ENCODE measurements at places on chromosomes 11 and 22.

- DNase-seq: no peak
Observed at GRCh38 chr11:123034597-123034996, 27.3 kb downstream of the HSPA8 start.

GRCh38 chr11:76209375-76209972 lies 3.2 kb upstream of the WNT11 start:
- DNase-seq: no peak

DNA sequence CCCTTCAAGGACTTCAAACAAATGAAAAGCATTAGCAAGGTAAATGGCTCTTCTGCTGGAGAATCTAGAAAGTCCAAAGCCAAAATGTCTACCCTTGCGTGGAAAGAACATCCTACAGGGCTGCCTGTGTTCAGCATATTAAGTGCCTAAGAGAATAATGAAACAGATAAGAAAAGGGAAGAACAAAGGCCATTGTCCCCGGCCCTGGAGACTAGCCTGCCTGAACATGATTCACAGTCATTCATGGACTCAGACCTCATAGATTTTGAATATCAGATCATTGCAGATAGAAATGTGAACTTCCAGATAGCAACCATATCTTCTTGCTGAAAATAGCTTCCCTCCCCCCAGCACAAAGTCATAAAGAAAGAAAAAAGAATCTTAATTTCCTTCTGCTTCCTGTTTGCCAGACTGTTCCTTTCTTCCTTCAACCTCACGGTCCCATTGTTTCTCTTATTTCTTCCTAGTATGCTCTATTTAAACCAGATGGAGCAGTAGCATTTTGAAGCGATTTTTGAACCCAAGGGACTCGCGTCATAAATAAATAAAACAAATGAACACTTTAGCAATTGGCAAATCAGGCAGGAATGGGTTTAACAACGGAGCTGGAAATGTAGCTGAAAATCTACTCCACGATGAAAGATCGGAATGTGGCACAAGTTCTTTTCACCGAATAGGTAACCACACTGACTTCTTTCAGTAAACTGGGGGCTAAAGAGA lies 408.2 kb upstream of the CCDC90B start:
- DNase-seq: no peak

DNA sequence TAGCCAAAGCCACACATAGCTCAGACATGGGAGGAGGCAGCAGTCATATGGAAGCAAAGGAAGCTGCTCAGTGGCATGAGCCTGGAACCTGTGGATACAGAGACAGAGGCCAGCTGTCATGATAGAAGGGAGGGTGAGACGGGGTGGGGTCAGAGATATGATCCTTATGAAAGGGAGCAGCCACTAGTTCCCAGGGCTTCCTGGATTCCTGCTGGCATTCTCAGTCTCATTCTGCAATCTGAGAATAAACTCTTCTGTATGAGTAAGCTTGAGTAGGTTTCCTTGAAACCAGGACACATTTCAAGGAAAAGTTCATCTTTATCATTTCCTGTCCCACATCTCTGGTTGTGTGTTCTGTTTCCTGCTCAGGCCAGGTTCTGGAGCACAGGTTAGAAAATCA lies 220.2 kb upstream of the SNX19 start:
- DNase-seq: peak; percentile 62

DNA sequence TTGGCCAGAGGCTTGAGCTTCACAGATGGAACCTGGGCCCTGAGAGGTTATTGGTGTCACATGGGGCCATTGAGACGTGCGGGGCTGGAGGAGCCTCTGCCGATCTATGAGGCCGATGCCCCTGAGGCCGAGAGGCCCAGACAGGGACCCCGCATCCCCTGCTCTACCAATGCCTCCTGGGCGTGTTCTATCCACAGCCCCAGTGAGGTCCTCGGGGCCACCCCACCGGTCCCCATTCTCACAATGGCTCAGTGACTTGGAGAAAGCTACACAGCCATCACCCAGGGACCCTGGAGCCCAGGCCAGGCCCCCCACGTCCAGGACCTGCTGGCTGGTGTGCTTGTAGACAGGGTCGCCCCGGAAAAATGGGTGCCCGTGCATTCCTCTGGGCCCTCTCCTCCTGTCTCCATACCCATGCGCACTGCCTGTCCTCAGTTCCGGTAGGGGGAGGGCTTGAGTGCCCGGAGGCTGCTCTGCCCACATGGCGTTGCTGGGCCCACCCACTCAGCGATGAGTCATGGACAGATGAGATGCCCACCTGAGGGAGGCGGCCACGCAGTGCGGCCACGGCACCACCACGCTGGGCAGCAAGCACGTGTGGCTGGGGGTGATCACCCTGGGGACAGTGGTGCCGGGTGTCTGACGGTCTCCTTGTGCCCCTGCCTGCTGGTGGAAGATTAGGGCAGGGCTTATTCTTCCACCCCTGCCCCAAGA lies 1224.7 kb downstream of the BRD1 start:
- no peak for DNase-seq

DNA sequence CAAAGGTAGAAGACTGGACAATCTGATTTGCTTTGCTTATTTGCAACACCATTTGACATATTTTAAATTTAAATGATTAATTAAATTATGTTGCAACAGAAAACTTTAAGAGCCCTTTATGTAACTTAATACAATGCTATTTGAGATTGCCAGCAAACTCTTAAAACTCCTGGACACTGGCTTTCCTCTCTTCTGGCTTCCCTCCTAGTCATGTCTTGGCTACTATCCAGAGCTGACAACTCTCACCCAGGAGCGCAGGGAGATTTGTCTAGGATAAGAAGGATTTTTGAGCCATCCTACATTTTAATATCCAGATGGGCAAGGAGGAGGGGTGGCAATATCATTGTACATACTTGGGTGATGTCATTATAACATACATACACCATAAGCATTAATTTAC lies 134.3 kb downstream of the ELP4 start:
- peak; percentile 74 for DNase-seq

DNA sequence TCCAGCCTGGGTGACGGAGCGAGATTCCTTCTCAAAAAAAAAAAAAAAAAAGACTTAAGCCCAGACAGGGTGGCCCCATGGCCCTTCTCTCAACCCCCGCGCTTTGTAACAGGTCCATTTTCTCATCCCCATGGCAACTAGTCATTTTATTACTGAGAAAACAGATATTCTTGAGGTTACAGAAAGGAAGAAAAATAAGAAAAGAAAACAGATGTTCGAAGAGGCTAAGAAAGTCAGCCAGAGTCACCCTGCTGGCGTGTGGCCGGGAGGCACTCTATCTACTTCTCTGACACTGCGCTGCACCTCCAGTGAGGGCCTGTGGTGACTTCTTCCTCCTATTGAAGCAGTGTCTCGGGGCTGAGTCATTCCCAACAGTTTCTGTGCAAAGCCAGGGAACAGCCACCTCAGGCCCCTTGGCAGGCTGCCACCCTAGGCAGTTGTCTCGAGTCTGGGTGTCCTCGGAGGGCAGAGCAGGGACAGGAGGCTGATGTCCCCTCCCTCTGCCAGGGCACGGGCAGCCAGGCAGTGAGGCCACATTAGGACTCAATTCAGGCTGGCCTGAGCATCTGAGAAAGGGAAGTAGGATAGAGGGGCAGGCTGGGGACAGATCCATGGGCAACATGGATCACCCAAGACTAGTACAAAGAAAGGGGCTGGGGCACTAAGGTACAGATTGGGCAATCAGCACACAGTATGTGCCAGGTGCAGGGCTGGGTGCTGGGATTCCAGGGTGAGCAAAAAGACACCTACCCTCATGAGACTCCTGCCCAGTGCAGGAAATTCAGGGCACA lies 16.4 kb upstream of the SYVN1 start:
- peak; percentile 97 for DNase-seq

GRCh38 chr22:43438666-43439347 lies 27.0 kb downstream of the MPPED1 start:
- DNase-seq: no peak

DNA sequence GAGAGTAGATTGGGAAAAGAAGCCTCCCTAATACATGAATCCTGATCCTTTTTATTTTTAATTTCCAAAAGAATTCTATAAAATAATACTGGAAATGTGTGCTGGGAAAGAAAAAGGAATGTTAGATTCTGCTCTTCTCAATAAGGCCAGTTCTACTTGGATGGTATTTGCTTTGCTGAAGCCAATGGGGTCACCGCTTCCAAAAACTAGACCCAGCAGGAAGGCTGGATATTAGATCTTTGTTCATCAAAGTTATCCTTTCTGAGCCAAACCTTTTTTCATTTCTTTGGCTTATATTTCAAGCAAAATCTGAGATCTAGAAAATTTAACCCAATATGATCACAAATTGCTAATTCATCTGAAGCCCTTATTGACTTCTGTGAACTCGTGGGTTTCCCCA lies 41.4 kb downstream of the SCUBE2 start:
- no peak for DNase-seq

DNA sequence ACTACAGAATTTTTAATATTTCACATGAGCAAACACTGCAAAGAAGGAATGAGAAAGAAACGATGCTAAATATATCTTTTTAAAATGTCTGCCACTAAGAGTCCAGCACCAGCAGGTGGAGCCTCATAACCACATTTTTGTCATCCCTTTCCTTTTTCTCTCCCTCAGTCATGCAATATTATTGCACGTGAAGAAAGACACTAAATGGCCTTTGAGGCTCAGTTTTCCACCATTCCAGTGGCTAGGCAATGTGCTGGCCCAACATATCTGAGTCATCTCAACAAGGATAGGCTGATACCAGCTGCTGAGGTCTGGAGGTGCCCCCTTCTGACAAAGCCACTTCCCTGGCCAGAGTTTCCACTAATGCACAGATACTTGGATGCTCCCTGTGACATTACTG lies 1.8 kb downstream of the ALKBH8 start:
- DNase-seq: peak; percentile 74

- DNase-seq: no peak
Observed at GRCh38 chr11:110772863-110773262, 60.6 kb upstream of the ARHGAP20 start.

DNA sequence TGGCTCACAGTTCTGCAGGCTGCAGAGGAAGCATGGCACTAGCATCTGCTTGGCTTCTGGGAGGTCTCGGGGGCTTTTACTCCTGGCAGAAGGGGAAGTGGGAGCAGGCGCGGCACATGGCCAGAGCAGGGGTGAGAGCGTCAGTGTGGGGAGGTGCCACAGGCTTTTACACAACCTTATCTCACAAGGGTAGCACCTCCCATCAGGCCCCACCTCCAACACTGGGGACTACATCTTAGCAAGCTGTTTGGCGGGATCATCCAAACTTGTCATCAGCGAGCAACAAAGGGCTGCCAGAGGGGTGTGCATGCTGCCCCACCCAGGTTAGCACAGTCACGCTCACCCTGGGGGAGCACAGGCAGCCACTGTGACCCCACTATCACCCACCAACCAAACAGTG lies 18.9 kb upstream of the YPEL1 start:
- DNase-seq: no peak

GRCh38 chr11:76604626-76605241 lies 65.8 kb downstream of the LRRC32 start:
- DNase-seq: peak; percentile 81

- no peak for DNase-seq
Observed at GRCh38 chr22:45710469-45710868, 38.8 kb downstream of the ATXN10 start.

GRCh38 chr11:85779956-85780640 lies 30.8 kb downstream of the SYTL2 start:
- peak; percentile 85 for DNase-seq

DNA sequence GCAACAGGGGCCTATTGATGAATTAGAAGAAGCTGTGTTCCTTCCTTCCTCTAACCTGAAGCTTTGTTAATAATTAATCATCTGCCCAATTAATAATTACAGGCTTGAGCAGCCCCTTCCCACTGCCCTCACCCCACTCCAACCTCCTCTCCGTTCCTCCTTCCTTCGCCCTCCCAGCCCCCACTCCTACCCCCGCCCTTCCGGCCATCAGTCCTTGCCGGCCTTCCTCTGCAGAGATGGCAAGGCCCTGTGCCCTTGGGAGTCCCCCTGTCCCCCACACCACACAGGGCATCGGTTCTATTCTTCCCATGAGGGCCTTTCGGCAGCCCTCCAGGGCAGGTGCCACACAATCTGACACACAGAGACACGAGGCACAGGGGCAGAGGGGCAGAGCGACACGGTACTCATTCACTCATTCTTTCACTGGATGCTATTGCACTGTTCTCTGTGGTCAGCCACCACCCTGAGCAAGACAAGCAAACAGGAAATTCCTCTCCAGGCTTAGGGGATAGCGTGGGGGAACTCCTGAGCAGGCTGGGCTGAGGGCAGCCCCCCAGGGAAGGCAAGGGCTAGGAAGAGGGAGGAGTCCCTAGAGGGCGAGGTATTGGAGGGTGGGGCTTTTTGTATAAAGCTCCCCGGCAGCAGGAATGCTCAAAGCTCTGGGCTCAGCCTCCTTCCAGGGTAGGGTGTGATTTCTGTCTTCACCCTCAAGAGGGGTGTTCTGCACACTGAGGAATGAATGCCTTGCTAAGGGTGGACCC lies 14.7 kb downstream of the MGAT3 start:
- DNase-seq: peak; percentile 86

- no peak for DNase-seq
Observed at GRCh38 chr22:48389916-48390315, 1437.8 kb downstream of the BRD1 start.

DNA sequence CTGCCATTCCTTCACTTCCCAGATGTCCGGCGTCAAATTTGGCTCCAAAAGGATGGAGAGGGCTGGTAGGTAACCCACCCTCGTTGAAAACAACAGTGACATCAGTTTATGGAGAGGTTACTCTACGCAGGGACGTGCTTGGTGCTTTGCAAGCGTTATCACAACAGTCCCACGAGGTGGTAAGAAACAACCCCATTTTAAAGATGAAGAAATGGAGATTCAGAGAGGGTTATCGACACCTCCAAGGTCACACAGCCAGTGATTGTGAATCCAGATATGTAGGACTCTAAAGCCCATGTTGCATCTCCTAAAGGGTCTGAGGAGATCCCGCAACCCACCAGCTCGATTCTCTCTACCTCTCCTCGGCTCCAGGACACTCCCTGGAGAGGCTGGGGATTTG lies 773 bp downstream of the MIAT start:
- DNase-seq: no peak

DNA sequence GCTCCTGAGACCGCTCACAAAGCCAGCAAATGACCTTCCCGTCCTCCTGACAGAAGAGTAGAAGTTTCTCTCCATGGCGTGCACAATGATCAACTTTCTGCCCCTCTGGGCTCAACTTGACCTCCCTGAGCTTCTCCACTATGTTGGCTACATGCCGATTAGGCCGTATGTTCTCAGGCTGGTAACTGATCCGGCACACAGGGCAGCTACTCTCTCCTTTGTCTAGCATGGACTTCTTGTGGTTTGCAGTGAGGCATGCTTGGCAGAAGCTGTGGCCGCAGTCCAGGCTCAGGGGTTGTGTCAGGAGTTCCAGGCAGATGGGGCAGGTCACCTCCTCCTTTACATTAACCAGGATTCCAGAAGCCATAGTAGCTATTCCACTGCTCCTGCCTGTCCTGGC lies 5.1 kb downstream of the TRIM5 start:
- peak; percentile 4 for DNase-seq
